ENCODE measurements at places on chromosomes 2 and 18.

- no peak for DNase-seq
Observed at GRCh38 chr2:156517419-156517818, 81.2 kb downstream of the GPD2 start.

GRCh38 chr2:191927319-191927867 lies 80.5 kb upstream of the CAVIN2 start:
- no peak for DNase-seq

- DNase-seq = no peak
Observed at GRCh38 chr2:71348302-71348701, 16.7 kb downstream of the ZNF638 start.

GRCh38 chr2:23375448-23375847 lies 9.5 kb upstream of the KLHL29 start:
- no peak for DNase-seq

GRCh38 chr2:33242845-33243244 lies 233.6 kb upstream of the RASGRP3 start:
- DNase-seq = no peak

DNA sequence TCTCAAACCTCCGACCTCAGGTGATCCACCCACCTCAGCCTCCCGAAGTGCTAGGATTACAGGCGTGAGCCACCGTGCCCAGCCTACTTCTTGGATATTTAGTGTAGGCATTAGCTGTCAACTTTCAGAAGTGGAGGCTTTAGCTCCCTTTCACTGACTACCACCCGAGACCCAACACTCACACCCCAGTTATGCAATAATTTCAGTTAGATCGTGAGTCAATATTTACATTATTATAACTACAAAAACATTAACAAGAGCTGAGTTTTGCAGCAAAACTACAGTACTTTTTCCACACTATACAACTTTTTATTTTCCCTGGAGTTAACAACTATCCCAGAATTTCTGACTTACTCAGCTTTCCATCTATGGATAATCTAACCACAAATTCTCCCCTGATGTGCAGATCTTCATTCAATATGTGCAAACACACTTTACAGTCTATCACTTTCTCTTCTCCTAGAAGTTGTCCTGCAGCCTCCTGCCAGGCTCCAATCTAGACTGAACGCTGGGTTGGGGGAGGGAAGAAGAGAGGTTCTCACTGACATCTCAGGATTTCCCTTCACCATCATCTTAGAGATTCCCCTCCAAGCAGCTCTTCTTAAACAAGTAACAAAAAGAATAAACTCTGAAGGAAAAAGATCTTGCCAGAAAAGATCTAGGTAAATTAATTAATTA lies 10.1 kb downstream of the TBC1D8 start:
- DNase-seq = no peak

DNA sequence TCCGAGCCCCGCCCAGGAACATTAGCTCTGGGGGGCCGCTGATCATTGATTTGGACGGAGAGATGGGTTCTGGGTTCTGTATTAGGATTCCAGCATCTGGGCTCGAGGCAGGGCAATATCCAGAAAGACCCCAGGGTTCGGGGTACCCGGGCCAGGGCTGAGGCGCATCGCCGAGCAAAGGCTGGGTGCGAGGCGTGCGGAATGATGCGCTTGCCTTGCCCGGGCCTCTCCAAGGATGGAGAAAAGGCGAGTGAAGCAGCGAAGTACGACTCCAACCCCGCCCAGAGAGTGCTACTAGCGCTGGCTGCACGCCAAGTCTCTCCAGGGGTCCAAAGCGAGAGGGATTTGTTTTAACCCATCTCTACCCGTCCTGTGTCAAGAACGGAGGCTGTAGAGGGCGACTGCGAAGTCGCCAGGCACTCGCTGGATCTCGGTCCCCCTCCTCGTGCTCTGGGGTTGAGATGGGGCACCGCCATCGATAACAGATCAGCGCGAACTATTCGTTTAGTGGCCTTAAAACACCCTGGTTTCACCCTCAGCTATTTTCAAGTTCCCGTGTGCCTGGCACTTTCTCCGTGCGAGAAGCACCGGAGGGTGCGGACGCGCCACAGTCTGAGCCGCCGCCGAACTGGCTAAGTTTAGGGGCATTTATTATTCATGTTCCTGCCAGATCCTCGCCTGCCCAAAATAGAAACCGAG lies 1.9 kb downstream of the ADCYAP1 start:
- DNase-seq = no peak

DNA sequence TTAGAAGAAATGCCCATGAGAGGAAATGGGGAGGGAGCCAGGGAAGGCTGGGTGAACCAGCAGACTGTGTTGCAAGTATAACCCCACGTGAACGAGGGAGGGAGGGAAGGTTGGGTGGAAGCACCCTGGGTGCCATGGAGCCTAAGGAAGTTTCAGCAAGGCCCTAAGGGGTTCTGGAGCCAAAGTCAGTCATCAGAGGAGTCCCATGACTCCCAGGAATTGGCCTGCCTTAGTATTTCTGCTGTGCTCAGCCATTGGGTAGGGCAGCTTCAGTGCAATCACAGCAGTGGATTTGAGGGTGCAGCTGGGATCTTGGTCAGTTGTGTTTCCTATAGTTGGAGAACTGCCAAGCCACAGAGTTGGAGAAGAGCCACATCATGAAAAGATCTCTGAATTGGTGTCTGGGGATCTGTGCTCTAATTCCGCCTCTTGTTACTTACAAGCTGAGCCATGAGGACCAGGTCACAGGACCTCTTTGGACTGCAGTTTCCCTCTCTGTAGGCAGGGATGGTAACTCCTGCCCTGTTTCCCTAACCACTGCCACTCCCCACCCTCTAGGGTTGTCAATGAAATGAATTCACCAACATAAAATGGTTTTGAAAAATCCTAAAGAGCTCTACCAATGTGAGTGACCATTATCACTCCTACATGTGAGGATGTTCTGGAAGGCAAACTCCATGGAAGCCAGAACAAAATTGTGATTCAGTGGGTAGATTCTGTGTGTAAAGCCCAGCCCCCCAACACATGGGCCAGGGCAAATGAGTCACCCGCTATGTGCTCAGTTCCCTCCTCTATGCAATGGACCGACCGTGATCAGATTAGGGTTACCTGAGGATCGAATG lies 108.9 kb downstream of the CLIP4 start:
- no peak for DNase-seq

- no peak for DNase-seq
Observed at GRCh38 chr2:217206907-217207698, 347.2 kb upstream of the TNP1 start.

DNA sequence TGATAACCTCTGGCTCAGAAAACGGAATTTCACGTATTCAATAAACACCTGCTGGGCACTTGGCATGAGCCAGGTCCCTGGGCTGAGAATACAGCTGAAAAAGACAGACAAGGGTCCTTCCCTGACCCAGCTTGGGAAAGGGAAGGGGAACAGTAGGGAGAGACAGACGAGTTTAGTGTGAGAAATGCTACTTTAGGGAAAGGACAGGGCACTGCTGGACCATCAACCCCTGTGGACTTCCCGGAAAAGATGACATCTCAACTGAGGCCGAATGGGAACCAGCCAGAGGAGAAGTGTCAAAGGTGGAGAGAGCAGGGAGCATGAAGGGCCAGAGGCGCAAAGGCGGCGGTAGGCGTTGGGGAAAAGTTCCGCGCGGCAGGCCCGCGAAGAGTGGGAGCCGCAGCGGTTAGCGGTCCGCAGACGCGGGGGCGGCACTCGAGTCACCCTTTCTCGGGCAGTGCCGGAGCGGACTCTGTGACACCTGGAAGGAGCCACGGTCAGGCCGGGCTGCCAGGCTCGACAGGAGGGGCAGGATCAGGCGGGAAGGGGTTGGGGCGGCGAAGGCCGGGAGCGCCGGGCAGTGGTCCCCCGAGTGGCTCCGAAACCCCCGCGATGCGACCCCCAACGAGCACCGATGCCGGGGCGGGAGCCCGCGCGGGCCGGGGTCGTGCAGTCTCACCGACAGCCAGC lies 519 bp downstream of the TEX261 start:
- DNase-seq = no peak

- no peak for DNase-seq
Observed at GRCh38 chr2:168538534-168538933, 82.5 kb downstream of the CERS6 start.

DNA sequence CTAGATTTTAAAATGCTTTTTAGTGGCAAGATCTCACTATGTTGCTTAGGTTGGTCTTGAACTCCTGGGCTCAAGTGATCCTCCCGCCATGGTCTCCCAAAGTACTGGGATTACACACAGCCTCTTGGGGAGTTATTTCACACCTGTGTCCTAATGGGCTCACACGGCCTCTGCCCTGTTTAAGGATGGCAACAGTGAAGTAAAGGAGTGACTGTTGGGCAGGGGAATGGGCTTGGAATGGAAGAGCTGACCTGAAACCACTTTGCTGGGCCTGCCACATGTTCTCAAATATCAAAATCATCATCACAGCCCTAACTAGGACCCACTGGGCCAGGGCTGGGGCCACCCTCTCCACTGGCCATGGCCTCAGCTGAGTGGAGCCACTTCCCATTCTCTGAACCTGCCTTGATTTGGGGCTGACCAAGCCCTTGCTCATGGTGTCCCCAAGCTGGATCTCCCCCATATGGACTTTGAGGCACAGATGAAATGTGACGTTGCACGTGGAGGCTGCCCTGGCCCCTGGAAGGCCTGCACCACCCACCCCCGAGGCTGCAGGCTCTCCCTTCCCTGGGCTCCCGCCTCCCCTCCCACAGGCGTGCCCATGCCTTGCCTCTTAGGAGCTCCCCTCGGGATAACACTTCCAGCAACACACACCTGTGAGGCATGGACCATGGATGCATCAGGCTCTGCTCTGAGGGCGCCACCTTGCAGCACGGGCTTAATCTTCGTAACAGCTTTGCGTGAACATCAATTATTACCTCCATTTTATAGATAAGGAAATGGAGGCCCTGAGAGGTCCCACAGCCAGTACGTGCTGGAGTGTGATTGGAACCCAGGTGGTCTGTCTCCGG lies 71.8 kb upstream of the SMAD7 start:
- no peak for DNase-seq

DNA sequence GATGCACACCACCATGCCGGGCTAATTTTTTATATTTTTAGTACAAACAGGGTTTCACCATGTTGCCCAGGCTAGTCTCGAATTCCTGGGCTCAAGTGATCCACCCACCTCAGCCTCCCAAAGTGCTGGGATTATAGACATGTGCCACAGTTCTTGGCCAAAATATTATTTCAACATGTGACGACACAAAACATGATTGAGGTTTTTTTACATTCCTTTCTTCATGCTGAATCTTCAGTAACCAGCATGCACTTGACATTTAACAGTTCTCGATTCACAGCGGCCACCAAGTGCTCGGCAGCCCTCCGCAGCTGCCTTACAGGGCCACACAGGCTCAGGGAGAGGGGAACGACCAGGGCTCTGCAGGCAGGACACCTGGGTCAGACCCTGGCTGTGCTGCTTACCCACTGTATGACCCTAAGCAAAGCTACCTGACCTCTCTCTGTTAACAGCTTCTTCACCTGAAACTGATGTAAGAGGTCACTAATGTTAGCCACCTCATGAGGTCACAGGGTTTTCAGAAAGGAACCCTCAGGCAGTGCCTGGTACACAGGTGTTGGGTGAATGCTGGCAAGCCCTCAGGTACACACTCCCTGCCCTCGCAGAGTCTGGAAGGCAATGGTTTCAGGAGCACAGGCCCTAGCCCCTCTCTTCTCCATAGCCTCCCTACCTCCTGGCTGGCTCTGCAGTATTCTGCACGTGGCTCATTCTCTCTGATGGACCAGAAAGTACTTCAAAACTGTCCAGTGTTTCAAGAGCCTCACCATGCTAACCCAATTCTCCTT lies 25.7 kb downstream of the TUBB6 start:
- no peak for DNase-seq

DNA sequence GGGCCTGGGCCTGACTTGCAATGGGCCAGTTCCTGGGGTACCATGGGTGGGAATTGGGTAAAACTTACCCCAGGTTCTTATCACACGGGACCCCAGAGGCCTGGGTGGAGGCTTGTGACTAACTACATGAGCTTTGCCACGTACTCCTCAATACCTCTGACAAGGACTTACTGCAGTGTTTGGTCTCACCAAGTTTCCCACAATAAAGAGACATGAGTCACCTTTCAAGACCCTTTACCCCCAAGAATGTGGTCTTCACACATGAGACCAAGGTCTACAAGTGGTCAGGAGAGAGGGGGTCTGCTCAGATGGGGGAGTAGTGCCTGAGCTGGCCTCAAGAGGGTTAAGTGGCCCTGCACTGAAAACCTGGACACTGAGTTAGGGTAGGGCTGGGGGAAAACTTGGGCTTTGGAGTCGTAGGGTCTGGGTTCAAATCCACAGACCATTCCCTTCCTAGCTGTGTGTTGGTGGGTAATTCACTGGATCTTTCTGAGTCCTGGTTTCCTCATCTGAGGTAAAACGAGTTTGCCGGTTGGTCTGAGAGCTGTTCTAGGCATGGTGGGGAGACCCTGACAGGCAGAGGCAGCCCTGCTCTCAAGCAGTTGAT lies 2.0 kb upstream of the GNLY start:
- no peak for DNase-seq
